Tibial artery (tissue), 4 donors: ENCODE measurements at places on chromosomes 16 and 17.
A peak's percentile ranks its signal among the peaks of the same experiment; 100 is the strongest.

GRCh38 chr17:39404542-39405378, 3.3 kb upstream of the FBXL20 start:
- no peak for DNase-seq
- H3K27ac ChIP-seq: no peak overlapping the region
- H3K4me3 ChIP-seq: no peak overlapping the region
- H3K27me3 ChIP-seq: no peaks in the 10 kb centered on the region
- peaks cover 11% of the 10 kb centered on the region for H3K4me1 ChIP-seq

DNA sequence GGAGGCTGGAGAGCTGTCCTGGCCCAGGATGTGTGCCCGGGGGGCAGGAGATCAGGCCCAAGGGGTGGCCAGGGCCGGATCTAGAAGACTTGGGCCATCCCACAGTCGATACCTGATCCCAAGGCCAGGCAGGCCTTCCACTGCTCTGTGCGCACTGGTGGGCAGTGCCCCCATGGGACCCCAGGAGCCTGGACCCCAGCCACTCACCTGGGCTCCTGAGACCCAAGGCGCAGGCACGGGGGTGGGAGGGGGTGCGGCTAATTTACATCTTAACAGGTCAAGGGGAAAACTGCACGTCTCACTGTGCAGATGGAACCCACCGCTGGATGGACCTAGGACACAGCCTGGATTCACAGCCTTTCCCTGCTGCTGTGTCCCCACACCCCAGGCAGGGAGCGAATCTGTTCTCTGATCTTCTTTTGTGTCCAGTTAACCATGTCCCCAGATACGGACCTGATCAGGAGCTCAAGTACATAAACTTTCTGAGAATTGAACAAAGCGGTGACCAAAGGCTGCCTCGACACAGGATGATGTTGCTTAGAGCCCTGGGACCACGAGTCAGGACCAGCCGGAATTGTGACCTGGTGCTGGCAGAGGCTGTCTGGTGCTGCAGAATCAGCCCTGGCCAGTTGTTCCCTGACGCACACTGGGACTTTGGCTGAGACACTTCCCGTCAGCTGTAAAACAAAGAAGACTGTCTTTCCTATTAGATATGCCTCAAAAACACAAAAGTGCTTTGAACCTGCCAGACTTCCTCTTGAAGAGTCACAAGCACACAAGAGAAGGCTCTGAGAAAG, 60.6 kb downstream of the TNFRSF13B start:
- no peak overlapping the region for H3K4me3 ChIP-seq
- H3K4me1 ChIP-seq: no peaks in the 10 kb centered on the region
- no peaks in the 10 kb centered on the region for H3K36me3 ChIP-seq
- no peak overlapping the region for H3K27ac ChIP-seq

- H3K4me3 ChIP-seq: no peak overlapping the region
- peaks cover 17% of the 10 kb centered on the region for H3K36me3 ChIP-seq
- DNase-seq: no peak
- H3K4me1 ChIP-seq: no peaks in the 10 kb centered on the region
- H3K27ac ChIP-seq: no peak overlapping the region
- H3K27me3 ChIP-seq: no peaks in the 10 kb centered on the region
Measured at GRCh38 chr17:66733759-66734158, 101.2 kb upstream of the CACNG5 start.

GRCh38 chr17:15081008-15081407, 184.1 kb downstream of the PMP22 start:
- no peak overlapping the region for H3K27ac ChIP-seq
- H3K4me3 ChIP-seq: no peak overlapping the region
- DNase-seq: no peak
- no peaks in the 10 kb centered on the region for H3K4me1 ChIP-seq
- H3K27me3 ChIP-seq: peaks cover 5% of the 10 kb centered on the region
- H3K36me3 ChIP-seq: no peaks in the 10 kb centered on the region

GRCh38 chr16:27191352-27191924, 11.9 kb upstream of the KDM8 start:
- no peaks in the 10 kb centered on the region for H3K4me1 ChIP-seq
- no peak overlapping the region for H3K27ac ChIP-seq
- H3K36me3 ChIP-seq: no peaks in the 10 kb centered on the region
- H3K4me3 ChIP-seq: no peak overlapping the region
- H3K27me3 ChIP-seq: no peaks in the 10 kb centered on the region

DNA sequence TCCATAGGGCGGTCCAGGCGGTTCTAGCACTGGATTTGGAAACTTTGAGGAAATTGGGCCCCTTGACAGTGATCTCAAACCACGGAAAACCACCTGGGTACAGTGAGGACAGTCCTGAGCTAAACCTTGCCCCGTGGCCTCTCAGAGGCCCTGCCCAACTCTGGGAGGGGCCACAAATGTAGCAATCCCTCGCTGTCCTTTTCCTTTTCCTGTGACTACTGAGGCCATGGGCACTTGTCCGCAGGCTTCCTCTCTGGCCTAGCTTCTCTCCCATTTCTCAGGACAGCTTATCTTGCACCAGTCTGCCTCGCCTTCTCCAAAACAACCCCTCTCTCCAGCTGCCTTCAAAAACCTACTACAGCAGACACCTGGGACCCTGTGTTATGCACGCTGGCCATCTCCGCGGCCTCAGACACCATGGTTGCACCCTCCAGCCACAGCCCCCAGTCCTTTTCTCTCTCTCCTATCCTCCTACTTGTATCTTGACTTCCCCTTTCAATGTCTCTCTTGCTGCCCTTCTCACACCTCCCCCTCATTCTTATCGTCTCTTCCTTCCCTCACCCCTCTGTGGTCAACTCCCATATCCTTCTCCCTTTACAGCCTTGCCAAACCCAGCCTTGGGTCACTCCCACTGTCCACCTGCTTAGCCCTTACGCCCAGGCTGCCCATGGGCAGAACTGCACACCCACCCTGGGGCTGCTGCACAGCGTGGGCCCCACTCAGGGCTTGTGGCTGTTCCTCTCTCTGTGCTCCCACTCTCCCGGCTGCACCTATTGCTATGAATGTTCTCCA, 7.6 kb downstream of the SCPEP1 start:
- H3K4me3 ChIP-seq: no peak overlapping the region
- no peak overlapping the region for H3K27ac ChIP-seq
- H3K4me1 ChIP-seq: no peaks in the 10 kb centered on the region

- no peaks in the 10 kb centered on the region for H3K27me3 ChIP-seq
- no peak overlapping the region for H3K4me3 ChIP-seq
- no peak overlapping the region for H3K27ac ChIP-seq
- DNase-seq: no peak
- no peaks in the 10 kb centered on the region for H3K4me1 ChIP-seq
Measured at GRCh38 chr16:83554096-83554495, 253.7 kb upstream of the HSBP1 start.

DNA sequence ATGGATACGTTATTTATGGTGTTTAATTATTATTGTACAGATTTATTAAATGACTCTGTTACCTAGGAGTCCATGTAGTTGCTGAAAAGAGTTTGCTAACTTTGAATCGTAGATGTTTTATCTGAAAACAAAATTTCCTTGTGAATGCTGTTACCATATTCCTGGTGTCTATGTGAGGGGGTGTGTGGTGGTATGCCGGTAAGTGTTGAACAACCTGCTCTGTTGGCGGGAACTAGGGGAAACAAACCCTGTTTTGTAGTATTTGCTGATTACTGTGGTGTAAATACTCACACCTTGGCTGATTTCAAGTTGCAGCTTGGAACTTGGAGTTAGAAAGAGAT, 386.4 kb downstream of the WWOX start:
- H3K27ac ChIP-seq: no peak overlapping the region
- H3K4me3 ChIP-seq: no peak overlapping the region
- DNase-seq: no peak
- H3K27me3 ChIP-seq: no peaks in the 10 kb centered on the region
- H3K4me1 ChIP-seq: no peaks in the 10 kb centered on the region
- H3K36me3 ChIP-seq: no peaks in the 10 kb centered on the region

DNA sequence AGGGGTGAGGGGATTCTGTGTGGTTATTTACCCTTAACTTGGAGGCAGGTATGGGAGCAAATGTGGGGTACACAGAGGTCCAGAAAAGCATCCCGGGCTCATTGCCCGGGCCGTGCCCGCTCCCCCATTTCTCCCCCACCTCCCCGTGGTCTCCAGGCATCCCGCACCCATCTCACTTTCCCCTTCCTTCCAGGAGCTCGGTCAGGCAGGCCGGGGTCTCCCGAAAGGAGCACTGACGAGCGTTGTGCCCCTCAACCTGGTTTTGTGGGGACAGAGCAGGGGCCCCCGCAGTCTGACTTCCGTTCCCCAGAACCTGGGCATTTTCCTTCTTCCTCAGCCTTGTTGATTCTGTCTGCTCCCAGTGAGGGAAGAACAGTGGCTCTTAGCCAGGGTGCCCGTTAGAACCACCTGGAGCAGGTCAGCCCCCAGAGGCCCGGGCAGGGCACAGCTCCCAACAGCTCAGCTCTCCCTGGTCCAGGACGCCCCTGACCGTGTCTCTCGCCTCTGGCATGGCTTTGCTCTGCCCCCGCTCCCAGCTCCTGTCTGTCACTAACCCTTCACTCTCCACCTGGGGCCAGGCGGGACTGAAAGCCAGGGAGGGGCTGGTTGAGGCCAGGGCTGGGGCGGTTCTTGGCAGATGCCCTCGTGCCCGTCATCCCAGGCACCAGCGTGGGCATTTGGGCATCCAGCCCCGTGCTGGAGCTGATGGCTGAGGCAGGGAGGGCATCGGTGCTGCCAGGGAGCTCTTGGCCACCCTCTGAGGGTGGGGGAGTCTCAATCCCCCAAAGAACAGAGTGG, 12.5 kb upstream of the NUDT16L1 start:
- H3K27me3 ChIP-seq: no peaks in the 10 kb centered on the region
- no peak overlapping the region for H3K27ac ChIP-seq
- H3K36me3 ChIP-seq: peaks cover 23% of the 10 kb centered on the region

DNA sequence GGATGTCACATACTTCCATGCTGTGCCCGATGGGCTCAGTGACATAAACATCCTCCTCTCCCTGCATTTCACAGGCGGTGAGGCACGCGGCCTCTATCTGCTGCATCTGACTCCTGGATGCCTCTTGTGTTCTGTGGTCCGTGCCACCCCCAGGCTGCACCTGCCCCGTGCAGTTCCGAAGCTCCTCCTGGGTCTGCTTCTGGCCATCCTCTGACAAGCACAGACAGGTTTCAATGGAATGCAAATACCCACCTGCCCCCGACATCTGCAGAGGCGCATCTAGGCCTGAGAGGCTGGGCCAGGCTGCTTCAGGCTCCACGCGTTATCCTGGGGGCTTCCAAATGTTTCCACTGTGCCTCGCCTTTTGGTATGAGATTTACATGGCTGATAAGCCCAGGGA, 46.3 kb upstream of the DNAH17 start:
- no peak overlapping the region for H3K4me3 ChIP-seq
- no peak for DNase-seq
- no peaks in the 10 kb centered on the region for H3K27me3 ChIP-seq
- no peaks in the 10 kb centered on the region for H3K36me3 ChIP-seq
- no peak overlapping the region for H3K27ac ChIP-seq

DNA sequence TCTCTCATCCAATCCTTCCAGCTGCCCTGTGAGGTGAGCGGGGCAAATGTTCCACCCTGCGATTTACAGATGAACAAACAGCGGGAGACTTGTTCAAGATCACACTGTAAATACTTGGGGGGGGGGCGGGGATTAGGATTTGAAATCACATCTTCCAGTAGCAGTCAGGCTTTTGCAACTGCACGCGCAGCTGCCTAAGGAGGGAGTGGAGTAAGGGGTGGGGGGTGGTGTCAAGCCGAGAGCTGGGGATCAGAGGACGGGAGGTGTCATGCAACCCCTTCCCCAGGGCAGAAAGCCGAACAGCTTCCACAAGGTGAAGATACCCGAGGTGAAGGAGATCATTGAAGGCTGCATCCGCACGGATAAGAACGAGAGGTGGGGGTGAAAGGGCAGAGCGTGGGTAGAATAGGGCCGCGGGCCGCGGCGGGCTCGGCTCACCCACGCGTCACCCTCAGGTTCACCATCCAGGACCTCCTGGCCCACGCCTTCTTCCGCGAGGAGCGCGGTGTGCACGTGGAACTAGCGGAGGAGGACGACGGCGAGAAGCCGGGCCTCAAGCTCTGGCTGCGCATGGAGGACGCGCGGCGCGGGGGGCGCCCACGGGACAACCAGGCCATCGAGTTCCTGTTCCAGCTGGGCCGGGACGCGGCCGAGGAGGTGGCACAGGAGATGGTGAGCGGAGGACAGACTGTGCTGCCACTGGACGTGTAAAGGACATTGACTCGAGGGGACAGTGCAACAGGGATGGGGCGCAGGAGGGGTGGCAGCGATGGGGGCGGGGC, 4.6 kb downstream of the WNK4 start:
- no peak overlapping the region for H3K4me3 ChIP-seq
- no peaks in the 10 kb centered on the region for H3K27me3 ChIP-seq
- H3K36me3 ChIP-seq: no peaks in the 10 kb centered on the region

GRCh38 chr16:27737513-27737912, 187.6 kb downstream of the KATNIP start:
- no peak for DNase-seq
- peaks cover 15% of the 10 kb centered on the region for H3K36me3 ChIP-seq
- H3K27ac ChIP-seq: no peak overlapping the region
- H3K27me3 ChIP-seq: no peaks in the 10 kb centered on the region

DNA sequence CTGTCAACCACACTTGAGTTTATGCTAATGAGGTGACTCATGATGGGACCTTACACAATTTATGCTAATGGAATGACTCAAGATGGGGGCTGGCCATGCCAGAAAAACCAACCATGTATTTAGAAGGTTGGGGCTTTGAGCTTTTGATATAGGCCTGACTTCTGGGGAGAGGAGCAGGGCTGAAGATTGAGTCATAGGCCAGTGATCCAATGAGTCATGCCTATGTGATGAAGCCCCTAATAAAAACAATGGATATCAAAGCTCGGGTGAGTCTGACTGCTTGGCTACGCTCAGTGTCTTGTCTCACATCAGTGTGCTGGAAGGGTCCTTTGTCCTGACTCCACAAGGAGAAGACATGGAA, 7.3 kb downstream of the MFSD6L start:
- H3K27me3 ChIP-seq: no peaks in the 10 kb centered on the region
- no peak overlapping the region for H3K4me3 ChIP-seq
- DNase-seq: no peak
- H3K4me1 ChIP-seq: no peaks in the 10 kb centered on the region
- H3K27ac ChIP-seq: no peak overlapping the region

DNA sequence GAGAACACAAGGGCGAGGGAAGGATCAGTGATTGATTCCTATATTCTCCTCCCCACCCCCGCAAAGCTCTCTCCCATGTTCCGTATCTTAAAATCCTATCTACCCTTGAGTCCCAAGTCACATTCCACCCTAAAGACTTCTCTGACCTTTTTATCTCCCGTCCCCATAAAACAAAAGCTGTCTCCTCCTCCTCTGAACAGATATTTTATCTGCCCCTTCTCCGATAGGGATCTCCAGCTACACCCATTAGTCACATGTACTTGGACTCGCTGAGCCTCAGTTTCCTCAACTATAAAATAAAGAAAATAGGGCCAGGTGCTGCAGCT, 12.8 kb downstream of the GGA2 start:
- H3K36me3 ChIP-seq: peaks cover 40% of the 10 kb centered on the region
- DNase-seq: peak; percentile 17
- H3K4me1 ChIP-seq: peaks cover 23% of the 10 kb centered on the region
- no peak overlapping the region for H3K27ac ChIP-seq
- no peaks in the 10 kb centered on the region for H3K27me3 ChIP-seq

GRCh38 chr17:4008441-4009185, 44.4 kb upstream of the ATP2A3 start:
- H3K27ac ChIP-seq: peak overlapping the region; percentile 30
- no peak overlapping the region for H3K4me3 ChIP-seq
- H3K36me3 ChIP-seq: peaks cover 67% of the 10 kb centered on the region
- peaks cover 4% of the 10 kb centered on the region for H3K4me1 ChIP-seq
